Neural crest cell (in vitro differentiated cells): ENCODE measurements at places on chromosomes 12 and 14. TPM values are rescaled to one million over a fixed set of nuclear protein-coding genes. Genes with fewer than 3 reads are reported as not detected.

The GALNT9 gene
- 0.43 and 1.3 TPM in 2 replicates for total RNA-seq

The INSM2 gene
- total RNA-seq: 0.09 TPM in 1 of 2 replicates, not detected in the other

The MGAT2 gene
- 31.8 and 32.3 TPM in 2 replicates for total RNA-seq

The KLHL28 gene
- 13.7 and 15.8 TPM in 2 replicates for total RNA-seq

The LHX5 gene
- total RNA-seq: 1.5 and 1.8 TPM in 2 replicates

The FOXN3 gene
- total RNA-seq: 36.7 and 41.4 TPM in 2 replicates

The FSCB gene
- not detected in 2 replicates for total RNA-seq

The HOXC5 gene
- total RNA-seq: 3.5 and 3.8 TPM in 2 replicates

The DNAI7 gene
- total RNA-seq: 0.37 and 0.77 TPM in 2 replicates

The METTL1 gene
- 37.8 and 40.5 TPM in 2 replicates for total RNA-seq

The PRPH gene
- total RNA-seq: 0.70 and 1.3 TPM in 2 replicates

The IFI27L1 gene
- 36.3 and 39.7 TPM in 2 replicates for total RNA-seq

The CYP27B1 gene
- 3.2 and 4.2 TPM in 2 replicates for total RNA-seq

The CIROP gene
- not detected in 2 replicates for total RNA-seq

The GRIN2B gene
- 1.0 and 1.1 TPM in 2 replicates for total RNA-seq

The SERPINA10 gene
- total RNA-seq: not detected in 2 replicates

The SLCO1B1 gene
- 0.21 TPM in 1 of 2 replicates, not detected in the other for total RNA-seq

The KRT85 gene
- not detected in 2 replicates for total RNA-seq

The LMNTD1 gene
- not detected in 2 replicates for total RNA-seq

The B3GNT4 gene
- total RNA-seq: 0.19 and 0.41 TPM in 2 replicates

The FAR2 gene
- 13.3 and 13.6 TPM in 2 replicates for total RNA-seq

The NTF3 gene
- total RNA-seq: 0.33 TPM in 1 of 2 replicates, not detected in the other

The MNAT1 gene
- total RNA-seq: 34.4 and 39.1 TPM in 2 replicates

The ZBTB42 gene
- total RNA-seq: 2.2 and 2.7 TPM in 2 replicates

The GPD1 gene
- total RNA-seq: 0.16 and 0.49 TPM in 2 replicates

The LRRC10 gene
- total RNA-seq: not detected in 2 replicates

The STAT2 gene
- 67.4 and 70.0 TPM in 2 replicates for total RNA-seq

The LALBA gene
- total RNA-seq: not detected in 2 replicates

The SSTR1 gene
- total RNA-seq: not detected in 2 replicates

The COX8C gene
- total RNA-seq: not detected in 2 replicates

The TTC8 gene
- total RNA-seq: 24.7 and 29.1 TPM in 2 replicates

The RNF10 gene
- 134 and 149 TPM in 2 replicates for total RNA-seq

The CLEC9A gene
- not detected in 2 replicates for total RNA-seq

The RNASE7 gene
- not detected in 2 replicates for total RNA-seq

The SMCO2 gene
- not detected in 2 replicates for total RNA-seq
